Activated CD8-positive, alpha-beta memory T cell treated with anti-CD3 and anti-CD28 coated beads, Interleukin-2, amount 10 ng/mL, durations not matched to agents 7 days and 5 days (primary cell): ENCODE measurements at places on chromosomes 1 and 21. TPM values are rescaled to one million over a fixed set of nuclear protein-coding genes. Genes with fewer than 3 reads are reported as not detected.

- no peak for DNase-seq
These were observed 10.1 kb downstream of the KRTAP22-2 start for GRCh38 chr21:30580132-30580531.

- no peak for DNase-seq
These were observed 5.9 kb downstream of the NIPAL3 start for GRCh38 chr1:24421502-24421901.

GRCh38 chr1:183544598-183545297, 45.5 kb downstream of the NCF2 start:
- no peak for DNase-seq

GRCh38 chr1:40039245-40039756, 1.2 kb upstream of the CAP1 start:
- DNase-seq, result no peak

Gene NBPF20
- total RNA-seq, result 0.12 TPM
